DMS79 treated with DMSO at 0.1 percent for 48 hours (cell line): ENCODE measurements at places on chromosomes 5 and 9.

- no peak for DNase-seq
Observed at GRCh38 chr9:69931340-69931739, 110.7 kb downstream of the CFAP95 start.

GRCh38 chr9:96453625-96454024 lies 3.7 kb downstream of the HABP4 start:
- DNase-seq, result no peak

GRCh38 chr9:104633976-104634520 lies 16.0 kb upstream of the OR13C9 start:
- DNase-seq, result no peak

DNA sequence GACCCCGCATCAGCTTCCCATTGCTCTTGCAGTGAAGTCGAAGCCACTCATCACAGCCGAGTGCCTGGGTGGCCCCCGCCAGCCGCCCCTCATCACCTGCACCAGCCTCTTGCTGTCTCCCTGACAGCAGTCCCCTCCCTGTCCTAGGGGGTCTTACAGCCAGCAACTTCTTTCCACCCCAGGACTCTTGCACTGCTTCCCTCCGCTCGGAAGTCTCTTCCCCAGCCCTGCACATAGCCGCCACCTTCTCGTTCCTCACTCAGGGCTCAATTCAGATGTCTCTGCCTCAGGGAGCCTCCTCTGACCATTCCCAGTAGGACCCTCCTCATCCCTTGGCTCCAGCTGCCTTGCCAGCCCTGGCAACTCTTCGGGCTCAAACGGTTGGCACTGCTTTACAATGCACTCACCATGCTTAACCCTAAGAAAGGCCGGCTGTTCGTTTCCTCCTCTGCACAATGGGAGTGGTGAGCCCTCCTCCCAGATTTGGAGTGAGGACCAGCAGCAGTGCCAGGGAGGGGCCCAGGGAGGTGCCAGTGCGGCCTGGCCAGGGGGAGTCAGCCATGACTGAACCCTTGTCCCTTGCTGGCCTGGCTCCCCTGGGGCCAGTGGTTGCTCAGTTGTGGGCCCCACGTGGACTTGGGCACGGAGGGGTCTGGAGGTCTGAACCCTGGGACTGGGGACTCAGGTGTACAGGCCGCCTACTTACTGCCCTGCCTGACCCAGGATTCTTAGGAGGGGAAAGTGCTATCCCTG lies 6.1 kb downstream of the TCF7 start:
- DNase-seq, result no peak
